NCI-H1417 treated with DMSO at 0.1 percent for 48 hours (cell line): ENCODE measurements at places on chromosomes 5 and 9.

- DNase-seq, result no peak
Observed at GRCh38 chr5:19859020-19859419, 129.0 kb downstream of the CDH18 start.

DNA sequence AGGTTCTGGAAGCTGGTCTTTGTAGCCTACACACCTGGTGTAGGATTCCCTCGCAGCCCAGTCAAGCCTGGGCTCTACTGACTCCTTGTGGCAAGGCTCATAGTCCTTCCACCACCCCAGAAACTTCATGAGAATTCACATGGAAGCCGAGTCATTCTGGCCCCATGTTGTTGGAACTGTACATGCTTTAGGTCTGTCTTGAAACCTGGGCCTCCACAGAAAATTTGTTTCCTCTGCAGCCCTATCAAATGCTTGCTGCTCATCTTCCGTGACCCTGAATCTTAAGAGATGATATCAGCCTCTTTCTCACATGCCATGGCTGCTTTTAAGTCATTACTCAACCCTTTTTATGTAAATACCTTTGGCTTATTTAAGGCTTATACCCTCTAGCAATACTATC lies 113.4 kb upstream of the GRHPR start:
- no peak for DNase-seq

GRCh38 chr9:126793686-126794417 lies 11.0 kb upstream of the ZBTB43 start:
- no peak for DNase-seq

- DNase-seq, result no peak
Observed at GRCh38 chr5:165460911-165461310, 1955.5 kb downstream of the MAT2B start.

DNA sequence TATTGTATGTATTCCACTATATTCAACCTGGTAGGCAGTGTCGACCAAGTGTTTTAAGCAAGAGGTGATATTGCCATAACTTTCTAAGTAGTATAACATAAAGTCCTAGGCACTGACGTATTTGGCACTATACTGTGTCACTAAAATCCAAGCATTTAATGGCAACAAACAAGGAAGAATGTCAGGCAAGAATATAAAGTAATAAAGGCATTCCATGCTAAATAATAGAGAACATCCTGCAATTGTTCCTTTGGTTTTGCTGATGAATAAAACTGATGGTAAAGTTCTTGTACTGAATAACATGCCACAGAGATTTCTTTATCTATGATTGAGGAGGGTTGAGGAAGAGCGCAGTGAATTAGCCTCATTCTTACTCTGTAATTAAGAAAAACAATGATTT lies 256.9 kb downstream of the HINT1 start:
- no peak for DNase-seq

DNA sequence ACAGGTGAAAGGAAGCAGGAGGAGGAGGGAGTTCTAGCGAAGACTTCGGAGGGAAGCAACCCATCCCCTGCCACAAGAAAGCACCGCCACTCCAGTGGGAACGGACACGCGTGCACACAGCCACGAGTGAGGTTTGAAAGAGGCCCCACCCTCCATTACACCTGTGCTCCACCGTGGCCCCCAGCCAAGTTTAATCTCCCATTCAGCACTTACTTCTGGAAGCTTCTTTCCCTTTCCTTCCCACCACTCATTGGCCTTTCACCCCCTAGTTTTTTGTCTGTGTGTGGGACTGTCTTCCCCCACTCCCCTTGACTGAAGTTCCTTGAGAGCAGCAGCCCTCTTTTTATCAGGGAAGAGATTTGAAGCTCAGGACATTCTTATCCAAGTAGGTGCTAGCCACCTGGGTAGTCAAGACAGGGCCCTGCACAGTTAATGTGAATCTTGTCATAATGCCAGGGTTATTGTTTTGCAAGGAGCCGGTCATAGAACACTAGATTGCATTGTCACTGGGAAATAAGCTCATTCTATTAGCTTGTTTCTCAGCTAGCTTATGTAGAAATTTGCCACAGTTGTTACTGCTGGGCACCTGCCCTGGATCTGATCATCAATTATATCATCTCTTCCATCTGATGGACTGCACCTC lies 256.0 kb downstream of the DOCK8 start:
- DNase-seq, result no peak

- DNase-seq, result no peak
Observed at GRCh38 chr5:95406426-95407090, 15.4 kb downstream of the FAM81B start.

- DNase-seq, result no peak
Observed at GRCh38 chr5:15001517-15001916, 129.9 kb upstream of the ANKH start.

DNA sequence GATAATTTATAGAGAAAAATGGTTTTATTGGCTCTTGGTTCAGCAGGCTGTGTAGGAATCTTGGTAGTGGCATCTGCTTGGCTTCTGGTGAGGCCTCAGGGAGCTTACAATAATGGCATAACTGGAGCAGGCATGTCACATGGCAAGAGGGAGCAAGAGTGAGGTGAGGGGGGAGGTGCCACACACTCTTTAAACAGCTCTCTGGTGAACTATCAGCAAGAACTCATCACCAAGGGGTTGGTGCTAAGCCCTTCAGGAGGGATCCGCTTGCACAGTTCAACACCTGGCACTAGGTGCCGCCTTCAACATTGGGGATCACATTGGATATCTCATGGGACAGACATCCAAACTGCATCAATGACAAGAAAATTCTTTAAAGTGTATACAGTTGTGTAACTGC lies 10.5 kb downstream of the GPBP1 start:
- DNase-seq, result no peak

GRCh38 chr5:435156-435790 lies 7.7 kb upstream of the EXOC3 start:
- DNase-seq, result no peak

DNA sequence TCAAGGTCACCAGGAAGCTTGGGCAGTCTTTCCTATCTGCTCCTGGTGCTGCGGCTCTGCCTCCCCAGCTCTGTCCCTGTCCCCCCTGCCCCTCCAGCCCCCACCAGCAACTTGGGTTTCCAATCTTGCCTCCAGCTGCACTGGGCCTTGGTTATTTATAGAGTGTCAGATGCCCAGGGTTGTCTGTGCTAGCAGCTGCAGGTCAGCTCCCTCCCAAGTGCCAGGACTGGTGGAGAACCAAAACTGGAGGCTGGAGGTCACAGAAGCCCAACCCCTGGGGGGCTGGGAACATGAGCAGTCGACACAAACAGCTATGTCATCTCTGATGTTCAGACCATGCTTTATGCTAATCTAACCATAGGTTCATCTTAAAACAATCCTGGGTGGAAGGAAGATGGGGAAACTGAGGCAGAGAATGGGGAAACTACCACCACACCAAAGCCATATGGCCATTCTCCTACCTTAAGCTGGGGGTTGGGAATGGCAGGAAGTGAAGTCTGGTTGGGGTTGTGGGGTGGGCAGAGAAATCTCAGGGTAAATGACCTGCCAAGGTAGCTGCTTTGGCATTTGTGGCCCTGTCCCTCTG lies 1.7 kb downstream of the TPM2 start:
- DNase-seq, result no peak

DNA sequence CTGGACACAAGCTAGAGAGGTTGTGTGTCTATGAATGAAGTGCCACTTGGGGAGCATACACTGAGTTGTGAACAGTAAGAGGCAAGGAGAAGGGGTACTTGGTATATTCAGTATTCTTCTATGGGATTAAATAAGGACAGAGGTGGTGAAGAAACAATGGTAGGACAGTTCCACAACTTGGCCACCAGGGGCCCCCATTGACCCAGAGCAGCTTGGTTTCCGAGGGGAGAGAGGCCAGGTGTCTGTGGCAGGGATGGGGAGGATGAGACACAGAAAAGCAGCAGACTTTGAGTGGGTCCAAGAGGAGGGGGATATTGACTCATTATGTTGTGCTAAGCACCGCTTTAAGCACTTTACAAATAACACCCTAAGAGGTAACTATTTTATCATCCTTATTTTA lies 220.6 kb downstream of the MELK start:
- DNase-seq, result no peak

- no peak for DNase-seq
Observed at GRCh38 chr5:122164831-122165558, 35.6 kb downstream of the ZNF474 start.
